SK-N-DZ (cell line): ENCODE measurements at places on chromosomes 16 and 17.
A peak's percentile ranks its signal among the peaks of the same experiment; 100 is the strongest.

DNA sequence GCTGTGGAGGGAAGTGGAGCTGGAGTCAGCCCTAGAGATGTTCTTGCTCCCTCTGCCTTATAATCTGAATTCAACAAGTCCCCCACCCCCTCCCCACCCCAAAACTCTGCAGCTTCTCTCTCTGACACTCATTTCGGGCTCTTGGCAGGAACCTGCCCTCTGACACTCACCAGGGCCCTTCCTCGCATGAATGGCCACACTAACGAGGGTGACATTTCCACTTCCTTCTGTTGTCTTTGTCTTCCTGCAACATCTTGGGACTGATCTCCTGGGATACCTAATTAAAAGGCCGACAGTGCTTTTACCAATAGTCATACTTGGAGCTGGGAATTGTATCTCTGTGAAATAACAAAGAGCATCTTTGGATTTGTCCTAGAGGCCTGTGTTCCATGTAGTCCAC is 106.9 kb upstream of the PIRT start:
- no peak for DNase-seq

DNA sequence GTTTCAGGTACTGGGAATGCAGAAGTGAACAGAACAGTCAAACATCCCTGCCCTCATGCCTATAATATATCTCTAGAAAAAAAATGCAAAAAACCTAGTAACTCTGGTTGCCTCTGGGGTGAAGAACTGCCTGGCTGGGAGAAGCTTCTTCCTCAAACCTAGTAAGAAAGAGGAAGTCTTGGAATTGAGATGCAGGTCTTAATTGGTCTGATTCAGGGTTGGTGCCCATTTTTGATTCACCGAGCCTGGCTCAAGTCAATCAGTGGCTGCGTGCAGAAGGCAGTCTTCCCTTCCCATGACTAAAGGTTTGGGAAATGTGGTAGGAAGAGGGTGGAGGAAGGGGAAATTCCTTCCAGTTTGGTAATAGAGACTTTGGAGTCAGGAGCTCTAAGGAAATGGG is 22.4 kb downstream of the CDRT15 start:
- no peak for DNase-seq

- no peak for DNase-seq
Measured at GRCh38 chr17:68353111-68353521, 61.8 kb downstream of the ARSG start.

- DNase-seq, result peak; percentile 71
Measured at GRCh38 chr17:45116434-45117016, 15.8 kb downstream of the PLCD3 start.

DNA sequence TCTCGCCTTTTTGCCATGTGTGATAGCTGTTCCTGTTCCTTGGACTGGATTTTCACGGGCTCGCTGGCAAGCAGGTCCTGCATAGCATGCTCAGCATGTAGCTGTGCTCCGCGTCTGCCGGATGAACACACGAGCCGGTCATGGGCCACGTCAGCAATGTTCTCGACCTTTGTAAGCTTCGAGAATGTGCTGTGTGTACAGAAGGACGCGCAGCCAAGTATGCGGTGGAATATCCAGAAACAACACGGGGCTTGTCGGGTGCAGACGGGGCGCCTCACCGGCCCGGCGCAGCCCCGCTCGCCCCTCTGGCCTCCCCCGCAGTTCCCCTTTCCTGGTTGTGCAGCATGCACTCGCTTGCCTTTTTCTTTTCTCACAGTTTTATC is 42.2 kb downstream of the RPTOR start:
- DNase-seq, result no peak

- DNase-seq, result no peak
Measured at GRCh38 chr16:89596061-89596689, 17.3 kb upstream of the DPEP1 start.

- no peak for DNase-seq
Measured at GRCh38 chr16:84527532-84528269, 23.2 kb upstream of the MEAK7 start.

DNA sequence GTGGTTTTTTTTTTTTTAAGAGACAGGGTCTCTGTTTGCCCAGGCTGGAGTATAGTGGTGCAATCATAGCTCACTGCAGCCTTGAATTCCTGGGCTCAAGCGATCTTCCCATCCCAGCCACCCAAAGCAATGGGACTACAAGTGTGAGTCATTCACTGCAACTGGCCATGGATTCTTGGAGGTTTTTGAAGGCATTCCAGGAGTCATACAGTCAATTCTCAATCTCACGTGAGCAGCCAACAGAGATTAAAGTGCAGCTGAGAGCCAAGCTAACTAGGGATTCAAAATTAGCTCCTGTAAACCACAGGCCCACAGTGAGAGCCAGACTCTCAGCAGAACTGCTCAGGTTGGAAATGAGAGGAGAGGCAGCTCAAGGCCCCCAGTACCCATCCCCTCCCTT is 30.2 kb downstream of the XPO6 start:
- no peak for DNase-seq

DNA sequence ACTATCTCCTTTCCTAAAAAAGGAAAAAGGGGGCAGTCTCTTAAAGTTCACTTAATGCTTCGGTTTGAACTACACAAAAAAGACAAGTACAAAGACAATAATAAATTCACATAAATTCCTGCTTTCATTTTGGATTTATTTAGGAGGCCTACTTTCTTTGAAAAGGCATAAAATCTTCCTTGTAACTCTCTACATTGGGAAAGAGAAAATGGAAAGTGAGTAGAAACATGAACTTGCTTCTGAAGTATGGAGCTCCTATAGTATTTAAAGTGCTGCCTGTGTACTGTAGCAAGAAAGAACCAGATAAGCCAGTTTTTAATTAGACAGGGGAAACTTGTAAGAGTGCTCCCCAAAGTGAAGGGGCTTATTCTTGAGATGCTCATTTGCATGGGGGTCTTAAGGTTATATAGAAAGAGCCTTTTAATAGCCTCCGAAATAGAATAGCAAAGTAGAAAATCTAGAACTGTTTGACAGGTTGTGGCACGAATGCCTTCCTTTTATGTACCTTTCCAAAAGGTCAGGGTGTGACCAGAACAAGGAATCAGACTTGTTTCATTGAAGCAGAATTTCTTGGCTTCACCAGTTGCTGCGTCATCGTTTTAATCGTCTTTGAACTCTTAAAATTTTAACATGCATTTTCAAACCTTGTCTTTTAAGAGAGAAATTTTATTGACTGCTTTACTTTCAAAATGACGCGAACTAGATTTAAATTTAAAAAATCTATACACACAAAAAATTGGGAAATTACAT is 12.9 kb downstream of the GAN start:
- no peak for DNase-seq

DNA sequence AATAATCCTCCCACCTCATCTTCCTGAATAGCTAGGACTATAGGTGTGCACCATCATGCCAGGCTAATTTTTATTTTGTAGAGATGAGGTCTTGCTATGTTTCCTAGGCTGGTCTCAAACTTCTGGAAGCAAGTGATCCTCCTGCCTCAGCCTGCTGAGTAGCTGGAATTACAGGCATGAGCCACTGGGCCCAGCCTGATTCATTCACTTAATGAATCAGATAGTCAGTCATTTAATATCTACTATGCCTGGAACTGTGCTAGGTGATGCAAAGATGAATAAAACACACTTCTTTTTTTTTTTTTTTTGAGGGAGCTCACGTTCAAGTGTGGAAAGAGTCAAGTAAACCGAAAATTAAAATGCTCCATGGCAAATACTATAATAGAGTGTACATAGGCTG is 39.4 kb downstream of the EFCAB13 start:
- no peak for DNase-seq

- DNase-seq, result no peak
Measured at GRCh38 chr17:14196377-14196997, 40.2 kb downstream of the CDRT15 start.

DNA sequence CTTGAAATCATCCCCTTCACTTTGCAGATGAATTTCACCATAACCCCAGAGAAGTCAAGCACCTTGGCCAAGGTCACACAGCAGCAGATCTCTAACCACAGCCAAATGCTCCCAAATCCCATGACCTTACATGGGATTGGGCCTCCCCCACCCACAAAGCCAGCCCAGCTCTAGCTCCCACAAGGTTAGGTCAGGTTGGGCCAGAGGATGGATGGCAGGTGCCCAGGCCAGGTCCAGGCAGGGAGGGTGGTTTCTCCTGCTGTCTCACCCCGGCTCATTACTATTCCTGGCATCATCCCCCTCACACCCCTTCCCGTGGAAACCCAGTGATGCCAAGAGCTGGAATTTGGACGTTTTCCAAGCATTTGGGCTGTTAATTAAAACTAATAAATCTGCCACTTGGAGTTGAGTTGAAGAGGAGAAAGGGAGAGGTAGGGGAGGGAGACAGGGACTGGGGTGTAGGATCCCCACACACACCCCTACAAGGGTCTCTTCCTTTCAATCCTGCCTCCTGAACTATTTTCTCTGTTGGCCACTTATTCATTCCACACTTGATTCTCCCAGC is 181.6 kb downstream of the TMEM132E start:
- no peak for DNase-seq

DNA sequence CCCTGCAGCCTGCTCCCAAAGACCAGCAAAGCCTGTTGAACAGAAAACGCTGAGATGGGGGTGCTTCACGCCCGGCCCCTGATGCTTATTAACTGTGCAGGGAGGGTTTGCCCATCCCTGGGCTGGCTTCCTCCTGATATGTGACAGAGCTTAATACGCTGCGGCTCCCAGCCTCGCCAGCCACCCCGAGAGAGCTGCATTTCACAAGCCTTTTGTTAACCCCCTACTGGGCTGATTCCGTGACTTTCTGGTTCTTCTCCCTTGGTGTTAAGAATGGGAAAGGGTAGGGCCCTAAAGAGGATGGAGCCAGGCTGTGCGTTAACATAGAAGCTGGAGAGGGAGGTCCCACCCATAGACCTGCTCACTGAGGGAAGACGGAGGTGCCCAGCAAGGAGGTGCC is 211.8 kb downstream of the ENGASE start:
- DNase-seq, result no peak

DNA sequence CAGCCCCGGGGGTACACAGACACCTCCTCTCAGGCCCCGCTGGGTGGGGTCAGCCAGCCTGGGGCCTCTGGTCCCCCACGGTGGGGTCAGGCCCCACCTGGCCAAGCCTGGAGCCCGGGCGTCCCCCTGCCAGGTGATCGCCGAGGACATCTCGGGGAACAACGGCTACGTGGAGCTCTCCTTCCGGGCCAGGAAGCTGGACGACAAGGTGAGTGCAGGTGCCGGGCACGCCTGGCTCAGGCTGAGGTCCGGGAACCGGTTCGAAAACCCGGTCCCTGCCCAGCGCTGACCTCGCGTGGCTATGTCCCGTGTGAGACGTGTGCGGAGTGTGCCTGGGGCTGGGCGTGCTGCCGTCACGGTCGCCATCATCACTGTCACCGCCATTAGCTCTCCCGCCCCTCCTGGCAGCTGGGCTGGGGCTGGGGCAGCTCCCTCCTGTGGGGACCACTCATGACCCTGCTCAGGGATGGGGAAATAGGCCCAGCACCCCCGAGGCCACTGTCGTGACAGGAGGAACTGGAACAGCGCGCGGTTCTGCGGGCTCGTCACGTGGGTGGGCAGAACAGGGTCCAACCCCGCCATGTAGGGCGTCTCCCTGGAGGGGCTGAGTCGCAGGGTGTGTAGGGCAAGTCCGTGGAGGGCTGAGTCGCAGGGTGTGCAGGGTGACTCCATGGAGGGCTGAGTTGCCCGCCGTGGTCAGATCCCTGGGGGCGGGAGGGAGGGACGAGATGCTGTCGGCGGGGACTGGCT is 8.5 kb downstream of the CPNE7 start:
- DNase-seq, result no peak

DNA sequence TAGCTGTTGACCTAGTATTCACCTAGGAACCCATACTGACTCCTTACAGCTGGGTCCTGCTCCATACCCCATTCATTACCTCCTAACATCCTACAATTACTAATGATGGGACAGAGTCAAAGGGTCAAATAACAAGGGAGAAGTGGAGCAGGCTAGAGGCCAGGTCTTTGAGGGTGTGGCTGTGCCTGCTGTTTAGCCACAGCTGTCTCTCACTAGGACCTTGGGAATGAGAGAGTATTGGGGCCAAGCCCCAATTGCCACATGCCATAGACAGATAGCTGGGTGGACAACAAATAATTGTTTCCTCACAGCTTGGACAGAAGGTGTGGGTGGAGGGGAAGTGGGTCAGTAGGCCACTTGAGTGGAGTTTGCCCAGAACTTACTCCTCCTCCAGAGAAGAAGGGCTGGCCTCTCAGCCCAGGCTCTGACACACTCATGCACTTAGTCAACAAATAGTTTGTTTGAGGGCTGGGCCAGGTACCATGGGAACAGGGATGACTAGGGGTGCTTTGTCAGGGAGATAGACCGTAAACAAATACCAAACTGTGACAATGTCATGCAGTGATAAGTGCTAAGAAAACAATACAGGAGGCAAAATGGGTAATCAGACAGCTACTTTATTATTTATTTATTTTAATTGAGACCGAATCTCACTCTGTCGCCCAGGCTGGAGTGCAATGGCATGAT is 10.2 kb upstream of the CENPT start:
- DNase-seq, result no peak

DNA sequence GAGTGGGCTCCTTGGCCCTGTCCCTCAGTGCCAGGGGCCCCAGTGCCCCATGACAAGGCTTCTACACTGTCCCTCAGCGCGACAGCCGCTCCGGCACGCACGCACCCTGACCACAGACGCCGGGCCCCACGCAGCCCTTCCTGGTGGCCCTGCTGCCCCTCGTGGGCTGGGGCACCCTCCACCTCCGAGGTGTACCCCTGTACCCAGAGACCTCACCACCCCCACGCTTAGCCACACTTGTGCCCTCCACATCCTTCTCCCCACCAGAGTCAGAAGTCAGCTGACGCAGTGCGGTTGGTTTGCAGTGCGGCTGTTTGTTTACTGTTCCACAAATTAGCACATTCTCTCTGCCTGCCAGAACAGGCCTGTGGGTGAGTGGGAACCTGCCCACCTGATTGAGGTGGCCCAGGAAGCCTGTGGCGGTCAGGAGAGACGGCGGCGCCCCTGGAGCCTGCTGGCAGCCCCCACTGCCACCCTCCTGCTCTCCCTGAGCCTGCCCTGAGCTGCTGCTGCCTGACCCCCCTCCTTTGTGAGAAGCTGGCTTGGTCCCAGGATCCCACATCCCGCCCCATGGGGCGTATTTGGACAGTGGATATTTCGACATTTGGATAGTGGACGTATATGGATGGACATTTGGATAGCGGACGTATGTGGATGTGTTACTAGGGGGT is 38.0 kb upstream of the CDH15 start:
- no peak for DNase-seq

- no peak for DNase-seq
Measured at GRCh38 chr17:79361873-79362771, 248.7 kb downstream of the RBFOX3 start.

- no peak for DNase-seq
Measured at GRCh38 chr17:8327303-8327649, 12.4 kb upstream of the ODF4 start.
